ENCODE measurements at places on chromosomes 16 and 17.

- peak; percentile 99 for DNase-seq
Measured at GRCh38 chr17:10114931-10115535, 83.4 kb downstream of the GAS7 start.

DNA sequence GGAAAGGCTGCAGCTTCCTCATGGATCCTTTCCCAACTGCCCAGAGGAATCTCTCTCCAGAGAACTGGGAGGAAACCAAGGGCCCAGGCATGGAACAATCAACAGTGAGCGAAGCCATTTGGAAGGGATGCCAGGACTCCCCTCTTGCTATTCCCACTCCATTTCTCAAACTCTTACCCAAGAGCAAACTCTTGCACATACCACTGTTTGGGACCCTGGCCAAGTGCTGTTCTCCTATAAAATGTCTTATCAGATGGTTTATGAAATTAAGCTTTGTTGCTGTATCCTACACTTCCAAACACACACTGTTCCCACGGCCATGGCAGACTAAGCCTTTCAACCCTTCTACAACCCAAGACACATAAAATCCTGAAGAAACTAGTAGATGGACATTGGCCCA is 48.3 kb upstream of the AXIN2 start:
- no peak for DNase-seq

- peak; percentile 71 for DNase-seq
Measured at GRCh38 chr17:66543526-66543925, 241.1 kb downstream of the PRKCA start.

DNA sequence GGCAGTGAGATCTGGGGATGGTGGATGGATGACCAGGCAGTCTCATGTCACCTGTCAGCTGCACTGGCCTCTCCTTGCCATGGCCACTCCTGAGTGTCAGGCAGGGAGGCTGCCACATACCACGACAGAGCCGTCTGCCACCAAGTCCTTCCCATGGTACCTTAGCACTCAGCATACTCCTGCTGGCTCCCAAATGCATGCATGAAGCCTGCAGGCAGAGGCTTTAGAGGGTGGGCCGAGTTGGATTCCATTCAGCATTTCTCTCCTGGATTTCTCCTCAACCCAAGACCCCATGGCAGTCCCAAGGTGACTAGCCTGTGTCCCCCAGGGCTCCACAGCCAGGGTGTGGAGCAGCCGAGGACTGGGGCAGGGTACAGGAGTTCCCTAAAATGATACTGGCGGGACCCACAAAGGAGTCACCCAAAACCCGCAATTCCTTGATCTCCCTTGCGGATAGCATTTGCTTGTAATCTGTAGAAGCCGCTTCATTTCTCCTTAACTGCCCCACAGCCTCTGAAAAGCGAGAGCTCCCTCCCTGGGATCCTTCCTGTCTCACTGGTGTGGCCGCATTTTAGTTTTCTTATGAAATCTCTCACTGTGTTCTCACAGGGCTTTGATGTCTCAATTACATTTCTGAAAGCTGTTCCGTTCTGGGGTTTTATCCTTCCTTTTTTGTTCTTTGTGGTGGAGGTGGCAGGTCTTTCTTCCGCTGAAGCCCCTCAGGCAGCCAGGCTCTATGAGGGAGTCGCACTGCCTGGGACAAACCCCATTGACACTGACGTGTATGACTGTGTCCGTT is 141.4 kb downstream of the SOCS1 start:
- DNase-seq = no peak

GRCh38 chr17:46082257-46082656 is 83.2 kb downstream of the STH start:
- DNase-seq = no peak

DNA sequence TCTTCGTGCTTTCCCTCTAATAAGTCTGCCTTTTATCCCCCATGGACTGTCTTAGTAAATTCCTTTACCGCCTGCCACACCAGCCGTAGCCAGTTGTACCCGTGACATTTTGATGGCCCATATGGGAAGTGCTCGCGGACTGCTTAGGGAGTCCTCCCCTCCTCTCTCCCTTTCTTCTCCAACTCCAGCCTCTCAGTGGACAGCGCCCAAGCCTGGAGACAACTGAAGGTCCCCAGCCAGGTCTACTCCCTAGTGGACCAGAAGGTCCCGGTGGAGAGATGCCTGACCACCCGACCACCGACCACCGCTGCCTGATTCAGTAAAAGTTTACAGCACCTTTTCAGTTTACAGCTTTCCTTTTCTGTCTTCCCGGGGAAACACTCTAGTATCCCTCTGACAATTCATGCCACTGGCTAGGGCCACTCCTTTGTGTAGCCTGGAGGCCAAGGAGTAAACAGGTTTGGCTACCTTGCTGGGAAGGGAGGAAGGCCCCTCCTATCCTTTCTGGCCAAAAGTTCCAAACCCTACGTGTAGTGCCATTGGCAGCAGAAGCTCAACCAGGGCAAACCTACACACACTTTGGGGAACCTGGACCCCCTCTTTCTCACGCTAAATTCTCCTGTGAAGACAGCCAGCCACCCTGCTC is 18.0 kb downstream of the CTRB2 start:
- no peak for DNase-seq

DNA sequence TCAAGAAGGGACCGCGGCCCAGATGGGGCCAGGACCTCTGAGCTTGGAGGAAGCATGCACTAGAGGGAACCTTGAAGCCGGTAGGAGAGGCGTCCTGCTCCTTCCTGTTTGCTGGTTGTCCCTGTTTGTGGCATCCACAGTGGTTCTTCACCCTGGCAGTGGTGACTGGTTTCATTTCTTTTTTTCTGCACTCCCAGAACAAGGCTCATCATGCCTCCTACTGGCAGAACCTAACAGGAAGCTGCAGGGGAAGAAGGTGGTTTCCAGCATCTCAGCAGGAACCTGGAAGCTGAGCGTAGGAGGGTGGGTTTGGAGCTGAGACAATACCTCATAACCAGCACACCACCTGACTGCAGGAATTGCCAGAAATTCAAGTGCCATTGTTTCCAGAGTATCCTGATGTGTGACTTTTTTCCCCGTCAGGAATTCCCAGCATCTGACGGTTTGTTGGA is 5.8 kb downstream of the TMEM231 start:
- peak; percentile 23 for DNase-seq

- DNase-seq = no peak
Measured at GRCh38 chr16:48622456-48623303, 12.7 kb upstream of the N4BP1 start.

GRCh38 chr17:83176623-83177583 is 97.5 kb downstream of the METRNL start:
- DNase-seq = no peak

- DNase-seq = no peak
Measured at GRCh38 chr17:34502426-34502825, 77.0 kb upstream of the TMEM132E start.

DNA sequence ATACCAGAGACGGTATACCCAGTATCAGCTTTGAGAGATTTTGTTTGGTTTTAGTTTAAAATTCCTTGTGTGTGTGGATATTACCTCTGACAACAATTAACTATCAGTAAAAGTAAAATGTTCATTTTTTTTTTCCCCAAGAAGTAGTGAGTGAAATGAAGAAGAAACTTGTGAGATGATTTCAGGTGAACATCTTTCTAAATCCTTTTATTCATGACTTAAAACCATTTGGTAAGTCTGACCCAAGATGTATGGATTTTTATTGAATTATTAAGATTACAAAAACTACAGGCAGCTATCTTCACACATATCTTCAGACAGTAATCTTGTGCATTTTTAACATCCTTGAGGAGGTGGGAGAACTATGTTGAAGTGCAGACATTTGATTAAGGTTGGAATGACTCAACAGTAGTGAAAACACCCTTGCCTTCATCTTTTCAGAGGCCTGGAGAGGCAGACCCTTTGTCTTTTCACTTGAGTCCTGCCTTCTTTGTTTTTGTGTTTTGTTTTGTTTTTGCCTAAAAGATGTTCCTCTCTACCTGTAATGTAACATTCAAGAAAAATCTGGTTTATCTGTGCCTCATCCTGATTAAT is 240.3 kb upstream of the TBX2 start:
- DNase-seq = peak; percentile 39

DNA sequence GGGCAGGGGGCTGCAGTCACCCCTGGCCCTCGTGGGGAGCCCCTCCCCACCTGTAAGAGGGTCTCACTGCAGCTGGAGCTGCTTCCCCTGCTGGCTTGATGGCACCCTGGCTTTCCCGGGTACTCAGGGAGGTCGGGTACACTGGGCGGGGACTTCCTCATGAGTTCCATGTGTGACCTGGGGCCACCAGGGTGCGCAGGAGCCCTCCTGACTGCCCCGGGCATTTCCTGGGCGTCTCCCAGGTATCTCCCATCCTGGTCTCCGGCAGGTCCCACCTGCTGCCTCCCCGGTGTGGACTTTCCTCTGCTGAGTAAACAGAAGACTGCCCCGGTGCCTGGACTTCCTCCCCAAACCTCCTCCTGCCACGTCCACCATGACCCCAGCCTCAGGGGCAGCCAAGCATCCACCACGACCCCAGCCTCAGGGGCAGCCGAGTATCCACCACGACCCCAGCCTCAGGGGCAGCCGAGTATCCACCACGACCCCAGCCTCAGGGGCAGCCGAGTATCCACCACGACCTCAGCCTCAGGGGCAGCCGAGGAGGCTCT is 40.9 kb downstream of the CBFA2T3 start:
- DNase-seq = no peak

Data from fibroblast of upper back skin (primary cell).